Activated CD8-positive, alpha-beta memory T cell treated with anti-CD3 and anti-CD28 coated beads for 4 hours (primary cell): ENCODE measurements at places on chromosomes 6 and 20.

- peak; percentile 4 for DNase-seq
Observed at GRCh38 chr6:110528101-110528929, 51.9 kb upstream of the SLC22A16 start.

- no peak for DNase-seq
Observed at GRCh38 chr20:46872328-46873211, 22.1 kb upstream of the EYA2 start.

DNA sequence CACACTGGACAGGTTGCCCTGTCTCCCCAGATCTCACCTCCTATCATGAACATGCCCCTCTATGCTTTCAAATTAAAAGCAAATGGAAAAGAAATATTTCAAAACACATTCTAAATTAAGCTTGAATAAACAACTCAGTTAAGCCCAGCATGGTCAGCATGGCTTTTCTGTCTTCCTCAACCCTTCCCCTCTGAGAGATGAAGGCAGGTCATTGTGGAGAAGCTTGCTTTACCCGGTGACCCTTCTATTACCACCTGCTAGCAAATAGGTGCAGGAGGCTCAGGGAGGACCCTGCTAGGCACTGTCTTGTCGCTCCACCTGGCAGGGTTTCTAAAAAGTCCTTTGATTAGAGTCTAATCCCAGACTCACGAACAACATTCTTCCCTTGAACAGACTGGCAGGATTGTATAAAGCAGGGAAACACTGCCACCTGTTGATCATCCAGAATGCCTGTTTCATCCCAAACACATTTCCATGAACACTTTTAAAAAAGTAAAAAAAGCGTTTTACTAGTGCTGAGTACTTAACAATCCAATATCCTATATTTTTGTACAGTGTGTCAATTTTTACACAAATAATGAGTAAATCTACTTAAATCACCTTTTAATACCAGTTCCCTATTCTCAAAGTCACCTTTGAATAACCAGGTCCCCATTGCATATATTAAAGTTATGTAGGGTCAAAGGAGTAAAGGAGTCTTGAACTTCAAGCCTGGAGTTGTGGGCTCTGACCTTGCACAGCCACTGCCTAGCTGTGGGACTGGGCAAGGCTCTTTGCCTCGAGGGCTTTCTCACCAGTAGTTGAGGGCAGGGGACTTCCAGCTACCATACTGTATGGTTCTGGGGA lies 75.5 kb downstream of the GPR6 start:
- DNase-seq: no peak

GRCh38 chr6:147642458-147642857 lies 134.0 kb downstream of the SAMD5 start:
- DNase-seq: no peak

- DNase-seq: no peak
Observed at GRCh38 chr6:161439093-161439492, 165.2 kb upstream of the AGPAT4 start.

DNA sequence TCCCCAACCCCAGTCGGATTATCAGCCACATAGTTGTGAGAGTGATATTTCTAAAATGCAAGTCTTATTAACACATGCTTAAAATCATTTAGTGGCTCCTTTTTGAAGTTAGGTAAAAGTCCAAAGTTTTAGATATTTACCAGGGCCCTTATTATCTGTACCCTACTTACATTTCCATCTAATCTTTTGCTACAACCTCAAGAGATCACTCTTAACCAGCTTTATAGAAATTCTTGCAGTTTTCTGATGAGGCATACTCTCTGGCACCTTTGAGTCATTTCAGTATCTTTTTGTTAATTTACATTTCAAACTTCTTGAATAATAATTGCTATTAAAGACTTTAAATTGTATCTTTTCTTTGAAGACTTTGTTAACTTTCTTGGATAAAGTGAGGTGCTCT lies 453.3 kb downstream of the RFPL4B start:
- DNase-seq: no peak

- no peak for DNase-seq
Observed at GRCh38 chr6:63635215-63635587, 401 bp upstream of the PHF3 start.

GRCh38 chr20:2273634-2274302 lies 22.0 kb upstream of the TGM3 start:
- no peak for DNase-seq

GRCh38 chr6:163423696-163424095 lies 9.2 kb downstream of the QKI start:
- no peak for DNase-seq
